ENCODE measurements at places on chromosomes 16 and 17.

- DNase-seq: no peak
These were observed 10.6 kb downstream of the DRC7 start for GRCh38 chr16:57704905-57705852.

DNA sequence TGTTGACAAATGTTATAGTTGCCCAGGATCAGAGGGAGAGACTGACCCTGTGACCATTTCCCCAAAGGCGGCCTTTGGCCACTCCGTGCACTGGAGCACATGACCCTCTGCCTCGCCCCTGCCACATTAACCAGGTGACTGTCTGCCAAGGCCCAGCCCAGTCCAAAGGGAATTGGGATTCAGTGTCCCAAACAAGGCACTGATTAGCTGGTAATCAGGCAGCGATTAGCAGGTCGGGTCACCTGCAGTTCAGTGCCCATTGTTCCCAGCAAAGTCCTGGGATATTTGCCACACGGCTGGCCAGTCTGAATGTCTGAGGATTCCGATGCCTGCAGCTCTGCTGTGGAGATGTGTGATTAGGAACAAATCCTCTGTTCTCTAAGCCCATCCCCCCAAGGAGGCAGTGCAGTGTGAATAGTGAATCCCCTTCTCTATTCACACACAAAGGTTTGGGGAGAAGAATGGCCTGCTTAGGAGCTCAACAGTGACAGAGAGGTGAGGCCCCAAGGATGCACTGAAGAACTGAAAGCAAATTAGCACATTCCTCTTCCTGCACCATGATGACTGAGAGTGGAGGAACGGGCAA, 123.1 kb upstream of the MAF start:
- DNase-seq: no peak

DNA sequence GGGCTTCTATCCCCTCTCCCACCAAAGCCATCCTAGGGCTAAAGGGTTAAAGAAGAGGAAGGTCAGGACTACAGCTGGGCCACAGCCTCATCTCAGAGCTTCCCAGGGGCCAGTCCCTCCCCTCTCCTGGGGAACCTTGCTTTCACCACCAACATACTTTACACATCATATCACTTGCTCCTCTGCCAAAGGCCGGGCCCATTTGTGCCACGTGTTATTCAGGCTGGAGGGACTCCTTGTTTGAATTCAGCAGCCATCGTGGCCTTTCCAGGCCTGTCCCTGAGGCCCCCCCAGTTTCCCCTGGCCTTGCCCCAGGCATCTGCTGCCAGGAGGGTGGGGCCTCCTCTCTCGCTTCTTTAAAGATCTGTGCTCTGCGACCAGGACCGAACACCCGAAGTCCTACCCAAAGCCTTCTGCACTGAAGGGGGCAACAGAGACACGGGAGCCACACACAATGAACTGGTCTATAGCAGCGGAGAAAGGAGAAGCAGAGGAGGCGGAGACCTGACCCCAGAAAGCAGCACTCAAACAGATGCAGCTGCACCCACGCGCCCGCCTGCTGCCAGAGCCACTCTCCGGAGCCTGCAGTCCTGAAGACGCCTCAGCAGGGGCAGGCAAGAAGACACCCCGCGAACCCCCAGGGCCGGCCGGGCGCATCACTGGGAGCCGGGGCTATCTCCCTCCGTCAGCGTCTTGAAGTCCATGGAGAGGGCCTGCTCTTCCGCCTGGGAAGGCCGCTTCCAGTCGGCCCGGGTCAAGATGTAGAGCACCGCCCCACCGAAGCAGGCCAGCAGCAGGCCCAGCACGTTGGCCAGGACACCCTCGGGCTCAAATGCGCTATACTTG, 12.1 kb downstream of the CYB561 start:
- DNase-seq: no peak

GRCh38 chr17:82449883-82450356, 632 bp downstream of the CYBC1 start:
- no peak for DNase-seq

DNA sequence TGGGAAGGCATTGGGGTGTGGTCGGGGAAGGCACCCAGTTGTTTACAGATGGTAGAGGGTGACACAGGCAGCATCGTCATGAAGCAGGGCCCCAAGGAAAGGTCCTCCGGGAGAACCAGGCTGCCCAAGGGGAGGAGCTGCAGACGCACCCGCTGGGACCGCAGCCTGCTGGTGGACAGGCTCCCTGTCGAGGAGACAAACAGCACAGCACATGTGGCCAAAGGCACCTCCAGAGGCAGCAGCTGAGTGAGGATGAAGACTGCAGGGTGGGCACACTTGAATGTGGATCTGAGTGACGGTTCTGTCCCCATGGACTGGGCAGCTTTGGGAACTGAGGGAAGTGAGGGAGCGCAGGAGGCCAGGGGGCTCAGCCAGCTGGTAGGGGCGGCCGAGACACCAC, 12.4 kb downstream of the CHMP1A start:
- DNase-seq: no peak

- no peak for DNase-seq
These were observed 24.9 kb downstream of the RAB11FIP3 start for GRCh38 chr16:450385-450784.

GRCh38 chr16:81319221-81319912, 4.6 kb downstream of the GAN start:
- DNase-seq: no peak

DNA sequence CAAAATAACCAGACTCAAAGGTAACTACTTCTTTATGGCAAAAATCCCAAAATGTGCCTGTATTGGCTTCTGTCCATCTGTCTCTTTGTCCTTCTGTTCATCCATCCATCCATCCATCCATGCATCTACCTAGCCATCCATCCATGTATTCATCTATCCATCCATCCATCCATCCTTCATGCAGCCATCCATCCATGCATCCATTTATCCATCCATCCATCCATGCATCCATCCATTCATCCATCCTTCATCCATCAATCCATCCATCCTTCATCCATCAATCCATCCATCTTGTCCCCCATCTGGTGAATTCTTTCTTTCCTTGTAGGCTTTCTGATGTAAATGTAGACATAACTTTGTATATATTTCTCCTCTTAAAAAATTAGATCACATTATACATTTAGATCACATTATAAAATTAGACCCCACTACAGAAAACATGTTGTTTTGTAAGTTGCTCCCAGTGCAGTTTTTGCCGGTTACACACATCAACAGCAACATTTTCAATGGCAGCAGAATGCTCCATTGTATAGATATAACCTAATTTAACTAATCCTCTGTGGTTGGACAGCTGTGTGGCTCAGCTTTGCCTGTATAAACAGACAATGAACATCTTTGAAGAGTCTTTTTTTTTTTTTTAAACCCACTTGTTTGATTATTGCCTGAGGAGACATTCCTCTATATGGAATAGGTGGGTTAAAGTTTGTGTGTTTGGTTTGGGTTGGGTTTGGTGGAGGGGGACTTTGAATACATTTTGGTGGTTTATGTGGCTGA, 72.0 kb downstream of the MSI2 start:
- no peak for DNase-seq

DNA sequence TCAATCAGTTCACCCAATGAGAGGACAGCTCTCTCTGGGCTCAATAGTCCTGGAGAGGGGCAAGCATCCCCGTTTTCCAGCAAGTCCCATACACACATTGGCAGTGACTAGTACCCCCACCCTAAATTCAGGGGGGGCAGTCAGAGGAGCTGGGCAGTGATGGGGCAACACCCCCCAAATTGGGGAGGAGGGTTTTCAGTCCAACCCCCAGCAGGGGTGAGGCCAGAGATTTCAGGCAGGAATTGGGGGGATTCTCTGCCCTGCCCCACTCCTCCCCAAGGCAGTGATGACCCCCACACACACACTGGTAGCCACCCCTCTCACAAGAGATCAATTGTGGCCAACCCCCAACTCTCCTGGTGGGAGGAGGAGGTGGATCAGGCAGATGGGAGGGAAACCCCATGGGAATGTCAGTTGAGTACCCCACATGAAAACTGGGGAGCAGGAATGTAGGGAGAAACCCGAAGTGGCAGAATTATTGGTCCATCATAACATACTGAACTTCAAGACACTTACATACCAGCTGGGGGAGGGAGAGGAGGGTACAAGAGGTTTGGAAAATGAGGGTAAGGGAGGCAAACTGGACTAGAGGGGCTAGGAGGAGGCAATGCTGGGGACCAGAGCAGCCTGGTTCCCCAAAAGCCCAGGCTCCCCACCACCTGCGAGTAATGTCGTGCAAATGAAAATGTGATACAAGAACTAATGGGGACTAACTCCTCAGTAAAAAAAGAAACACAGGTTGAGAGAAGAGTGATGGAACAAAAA, 3.1 kb downstream of the VAMP2 start:
- DNase-seq: no peak

DNA sequence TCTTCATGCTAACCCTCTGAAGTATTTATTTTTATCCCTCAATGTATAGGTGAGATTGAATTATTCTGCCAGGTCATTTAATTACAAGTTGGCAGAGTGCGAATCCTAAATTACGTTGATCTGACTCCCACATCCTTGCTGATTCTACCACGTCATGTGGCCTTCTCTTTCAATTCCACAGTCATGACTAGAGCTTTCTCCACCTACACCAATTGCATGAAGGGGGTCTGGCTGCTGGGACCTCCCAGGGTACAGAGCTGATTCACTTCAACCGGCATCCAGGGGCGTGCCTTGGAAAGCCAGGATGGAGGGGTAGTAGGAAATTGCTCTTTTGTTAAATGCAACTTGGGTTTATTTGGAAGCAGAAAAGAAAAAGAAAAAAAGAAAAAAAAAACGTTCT, 41.1 kb upstream of the CDH13 start:
- DNase-seq: no peak

GRCh38 chr16:77238593-77238992, 39.4 kb downstream of the SYCE1L start:
- no peak for DNase-seq

DNA sequence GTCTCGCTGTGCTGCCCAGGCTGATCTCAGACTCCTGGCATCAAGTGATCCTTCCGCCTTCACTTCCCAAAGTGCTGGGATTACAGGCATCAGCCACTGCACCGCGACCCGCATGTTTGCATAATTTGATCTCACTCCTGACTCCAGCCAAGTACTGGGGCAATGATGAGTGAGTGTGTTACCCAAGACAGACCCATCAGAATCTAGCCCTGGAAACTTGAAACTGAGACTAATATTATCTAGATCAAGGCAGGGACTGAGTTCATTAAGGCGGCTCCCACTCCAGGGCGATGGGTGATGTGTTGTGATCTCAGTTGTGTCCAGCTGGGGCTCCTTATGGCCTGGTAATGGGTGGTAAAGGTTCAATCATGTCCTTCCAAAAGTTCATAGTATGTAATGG, 53.4 kb downstream of the EMP2 start:
- no peak for DNase-seq

DNA sequence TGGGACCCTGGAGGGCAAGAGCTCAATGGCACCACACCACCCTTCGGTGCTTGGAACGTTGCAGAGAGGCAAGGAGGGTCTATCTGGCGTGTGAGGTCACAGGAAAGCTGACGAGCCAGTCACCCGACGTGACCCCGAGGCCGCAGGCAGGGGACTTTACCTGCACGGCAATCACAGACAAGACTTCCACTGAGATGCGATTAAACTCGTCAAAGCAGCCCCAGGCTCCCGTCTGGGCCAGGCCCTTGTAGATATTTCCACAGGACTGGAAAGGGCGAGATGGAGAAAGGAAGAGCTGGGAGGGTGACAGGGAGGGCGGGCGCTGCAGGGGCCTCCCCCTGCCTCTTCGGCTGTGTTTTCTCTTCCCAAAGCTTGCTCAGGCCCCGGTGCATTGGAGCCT, 78.3 kb downstream of the DNAH17 start:
- no peak for DNase-seq

DNA sequence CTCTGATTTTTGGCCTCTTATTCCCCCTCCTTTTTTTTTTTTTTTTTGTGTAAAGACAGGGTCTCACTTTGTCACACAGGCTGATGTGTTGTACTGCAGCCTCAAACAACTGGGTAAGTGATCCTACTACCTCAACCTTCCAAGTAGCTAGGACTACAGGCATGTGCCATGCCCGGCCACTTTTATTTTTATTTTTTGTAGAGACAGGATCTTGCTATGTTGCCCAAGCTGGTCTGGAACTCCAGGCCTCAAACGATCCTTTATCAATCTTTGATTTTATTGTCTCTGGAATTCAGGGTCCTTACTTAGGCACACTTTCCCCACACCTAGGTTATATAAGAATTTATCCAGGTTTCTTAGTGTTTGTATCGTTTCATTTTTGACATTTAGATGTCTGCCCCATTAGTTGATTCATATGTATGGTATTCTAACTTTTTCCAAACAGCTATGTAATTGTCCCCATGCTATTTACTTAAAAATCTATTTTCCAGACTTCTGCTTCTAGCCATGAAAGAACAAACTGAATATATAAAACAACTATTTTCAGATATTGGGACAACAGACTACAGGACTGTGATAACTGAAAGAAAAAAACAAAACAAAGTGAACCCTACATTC, 13.9 kb downstream of the CMC2 start:
- DNase-seq: no peak

DNA sequence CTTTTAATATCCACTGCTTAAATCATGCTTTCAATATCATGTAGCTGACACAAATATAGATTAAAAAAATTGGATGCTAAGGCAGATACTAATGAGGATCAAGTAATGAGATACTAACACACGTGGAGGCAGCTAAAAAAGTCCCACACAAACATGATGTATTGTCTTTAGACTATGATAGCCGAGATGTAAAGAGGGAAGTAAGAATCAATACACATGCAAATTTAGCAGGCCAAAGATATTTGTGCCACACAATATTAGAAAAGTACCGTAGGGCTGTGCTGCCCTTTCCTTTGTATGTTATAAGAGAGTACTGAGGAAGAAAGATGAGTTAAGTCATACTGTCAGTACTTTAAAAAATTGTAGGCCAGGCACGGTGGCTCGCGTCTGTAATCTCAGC, 51.4 kb upstream of the STAC2 start:
- DNase-seq: no peak

DNA sequence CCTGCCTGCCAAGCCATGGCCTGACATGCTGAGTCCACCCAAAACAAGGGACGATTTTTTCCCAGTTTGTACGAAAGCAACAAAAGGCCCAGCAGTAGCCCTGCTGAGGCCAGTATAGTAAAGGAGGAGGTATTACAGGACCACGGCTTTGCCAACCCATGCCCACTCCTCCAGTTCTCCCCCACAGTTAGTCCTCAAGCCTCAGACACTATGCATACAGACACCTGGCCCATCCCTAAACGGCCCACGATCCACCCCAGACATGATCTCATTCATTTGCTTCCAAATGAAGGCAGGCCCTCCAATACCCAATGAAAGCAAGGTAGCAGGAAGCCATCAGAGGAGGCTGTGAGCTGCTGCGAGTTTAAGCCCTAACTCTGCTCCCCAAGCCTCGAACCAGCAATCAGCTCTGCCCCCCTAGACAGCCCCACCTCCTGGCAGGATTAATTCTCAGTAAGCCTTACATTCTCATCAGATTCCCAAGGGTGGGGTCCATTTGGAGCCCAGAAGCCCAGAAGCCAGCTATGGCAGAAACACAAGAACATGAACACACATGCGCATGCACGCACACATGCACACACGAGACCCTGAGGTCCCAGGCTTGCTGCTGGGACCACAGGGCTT, 4.9 kb downstream of the HDAC5 start:
- no peak for DNase-seq

GRCh38 chr17:19656336-19656735, 7.8 kb downstream of the ALDH3A2 start:
- no peak for DNase-seq

- DNase-seq: no peak
These were observed 592 bp downstream of the ALDOA start for GRCh38 chr16:30065943-30066760.

All from D721Med (cell line).